ENCODE measurements at places on chromosomes 11 and 22.

GRCh38 chr11:14358729-14359439, at the start of gene RRAS2:
Gene RRAS2, minus strand, starts transcription at chr11:14359183. Its CDS starts 313 bp downstream, at chr11:14358870.
- peak; percentile 77 for DNase-seq

DNA sequence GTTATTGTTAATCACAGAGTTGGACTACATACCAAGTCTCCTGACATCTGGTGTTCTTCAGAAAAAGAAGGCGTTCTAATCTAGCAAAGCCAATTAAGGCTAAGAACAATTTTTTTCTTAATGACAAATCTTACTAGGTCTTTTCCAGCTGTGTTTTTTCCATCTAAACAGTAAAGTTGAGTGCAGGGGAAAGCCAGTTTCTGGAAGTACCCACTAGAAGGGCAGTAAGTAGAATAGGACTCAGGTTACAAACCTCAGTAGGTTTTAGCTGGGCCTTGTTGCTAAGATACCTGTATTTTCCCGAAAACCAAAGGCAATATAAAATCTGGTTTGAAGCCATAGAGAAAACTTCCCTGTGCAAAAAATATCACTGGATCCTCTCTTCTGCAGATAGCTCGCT, 351.9 kb downstream of the ETS1 start:
- no peak for DNase-seq

- DNase-seq, result no peak
Observed at GRCh38 chr11:86370922-86371594, 3.6 kb upstream of the CCDC81 start.

GRCh38 chr11:1742371-1742770, 8.0 kb downstream of the IFITM10 start:
- DNase-seq, result no peak

DNA sequence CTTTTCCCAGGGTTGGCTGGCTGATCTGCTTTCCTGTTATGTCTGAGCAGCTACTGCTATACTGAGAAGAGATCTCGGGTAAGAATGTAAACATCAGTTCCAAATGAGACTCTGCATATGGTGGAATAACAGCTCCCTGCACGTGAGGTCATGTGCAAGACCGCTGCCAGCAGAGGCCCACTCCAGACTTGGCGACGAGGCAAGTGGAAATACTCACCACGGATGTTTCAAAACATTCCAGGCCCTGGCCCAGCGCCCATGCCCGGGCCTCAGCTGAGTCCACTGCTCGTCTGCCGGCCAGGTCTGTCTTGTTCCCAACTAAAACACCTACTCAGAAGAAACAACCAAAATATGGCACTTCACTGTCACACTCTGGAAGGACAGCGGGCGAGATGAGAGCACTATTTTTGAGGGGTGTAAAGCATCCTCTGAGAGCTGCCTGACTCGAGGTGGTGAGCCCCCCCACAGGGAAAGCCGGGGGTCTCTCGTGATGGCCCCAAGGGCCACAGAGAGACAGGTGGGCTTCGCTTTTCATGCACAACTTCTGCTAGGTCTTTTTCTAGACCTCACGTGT, 13.1 kb downstream of the IFT27 start:
- DNase-seq, result no peak

GRCh38 chr11:28169816-28170215, 61.6 kb downstream of the METTL15 start:
- no peak for DNase-seq

- no peak for DNase-seq
Observed at GRCh38 chr11:71951741-71952310, 23.0 kb downstream of the RNF121 start.

- no peak for DNase-seq
Observed at GRCh38 chr11:90213322-90213721, 9.5 kb downstream of the CHORDC1 start.

DNA sequence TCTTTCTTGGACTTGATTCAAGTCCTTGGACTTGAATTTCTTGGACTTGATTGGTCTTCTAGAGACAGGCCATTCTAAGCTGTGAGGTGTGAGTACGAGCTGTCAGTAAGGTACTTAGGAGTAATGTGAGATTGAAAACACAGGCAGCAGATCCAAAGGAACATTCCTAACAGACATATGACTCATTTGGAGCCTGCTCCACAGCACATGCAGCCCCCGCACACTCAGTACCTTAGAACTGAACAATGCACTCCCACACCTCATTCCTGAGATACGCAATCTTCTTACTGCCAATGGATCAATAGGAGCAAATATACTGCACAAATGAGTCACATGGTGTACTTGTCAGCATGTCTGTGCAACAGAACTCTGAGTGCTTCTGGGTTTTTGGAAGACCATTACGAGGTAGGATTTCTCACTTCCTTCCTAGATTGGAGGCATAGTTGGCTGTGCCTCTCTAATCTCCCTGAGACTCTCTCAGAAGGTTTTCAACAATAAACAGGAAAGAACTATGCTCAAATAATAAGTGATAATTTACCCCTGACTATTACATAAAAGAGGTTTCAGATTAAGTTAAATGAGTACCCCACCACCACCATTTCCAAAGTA, 243.1 kb downstream of the KCNA4 start:
- no peak for DNase-seq

DNA sequence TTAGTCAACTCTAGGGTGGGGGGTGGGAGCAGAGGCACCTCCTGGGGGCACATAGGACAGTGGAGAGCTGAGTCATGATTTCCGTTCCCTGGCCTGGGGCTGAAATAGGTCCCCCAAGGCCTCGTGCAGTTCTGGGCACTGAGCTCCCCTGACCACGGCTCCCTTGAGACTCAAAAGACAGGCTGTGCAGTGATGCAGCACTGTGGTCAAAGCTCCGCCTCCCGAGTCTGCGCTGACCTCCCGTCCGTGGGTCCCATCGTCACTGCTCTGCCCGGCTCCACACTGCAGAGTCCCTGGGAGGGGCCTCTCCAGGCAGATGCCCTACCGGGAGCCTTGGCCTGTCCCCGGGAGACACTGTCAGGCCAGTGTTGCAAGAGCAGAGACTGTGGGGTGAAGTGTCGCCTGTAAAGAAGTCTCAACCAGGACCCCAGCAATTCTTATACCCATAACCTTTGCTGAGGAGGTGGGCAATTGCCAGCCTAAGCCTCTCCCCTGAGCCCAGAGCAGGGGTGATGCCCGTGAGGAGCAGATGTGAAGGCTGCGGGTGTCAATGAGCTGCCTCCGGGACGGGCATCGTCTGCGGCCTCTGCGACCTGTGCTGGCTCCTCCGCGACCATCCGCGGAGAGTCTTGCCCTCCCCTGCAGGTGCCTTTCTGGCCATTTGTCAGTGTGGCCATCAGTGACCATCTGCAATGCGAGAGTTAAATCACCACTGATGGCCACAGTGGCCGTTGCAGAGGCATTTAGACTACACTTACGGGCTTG, 877.3 kb downstream of the BRD1 start:
- no peak for DNase-seq

GRCh38 chr11:36127550-36127949, 161.7 kb downstream of the COMMD9 start:
- no peak for DNase-seq

DNA sequence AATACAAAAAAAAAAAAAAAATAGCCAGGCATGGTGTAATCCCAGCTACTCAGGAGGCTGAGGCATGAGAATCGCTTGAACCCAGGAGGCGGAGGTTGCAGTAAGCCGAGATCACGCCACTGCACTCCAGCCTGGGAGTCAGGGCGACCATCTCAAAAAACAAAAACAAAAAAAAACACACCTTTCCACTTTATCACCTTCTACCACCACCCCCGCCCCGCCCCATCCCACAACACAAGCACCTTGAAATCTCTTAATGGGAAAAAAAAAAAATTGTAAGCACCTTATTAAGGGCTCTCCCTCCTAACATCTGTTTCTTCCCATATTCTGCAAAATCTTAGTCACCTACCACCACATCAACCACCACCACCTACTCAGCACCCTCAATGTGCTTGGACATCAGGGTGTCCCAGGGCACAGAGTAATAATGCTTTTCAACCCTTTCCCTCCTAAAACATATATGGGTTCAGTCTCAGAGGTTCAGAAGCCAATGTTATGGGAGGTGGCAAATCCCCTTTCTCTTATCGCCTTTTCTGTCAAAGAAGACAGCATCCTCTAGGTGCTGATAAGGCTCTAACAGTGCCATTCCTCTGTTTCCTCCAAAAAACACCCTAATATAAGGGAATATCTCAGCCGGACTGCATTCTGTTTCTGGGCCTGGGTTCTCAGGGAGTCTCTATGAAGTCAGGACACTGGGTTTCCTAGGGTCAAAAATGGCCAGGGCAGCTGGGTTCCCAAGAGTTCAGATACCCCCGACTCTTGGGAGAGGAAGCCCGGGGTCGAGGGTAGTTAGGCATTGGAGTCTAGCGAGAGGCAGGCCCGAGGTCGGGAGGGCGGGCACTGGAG, 718 bp downstream of the INTS5 start:
- no peak for DNase-seq

- DNase-seq, result no peak
Observed at GRCh38 chr11:10659339-10660216, 34.0 kb downstream of the IRAG1 start.

- no peak for DNase-seq
Observed at GRCh38 chr11:30062103-30062502, 45.3 kb upstream of the KCNA4 start.

GRCh38 chr11:8066911-8067455, 14.0 kb upstream of the TUB start:
- DNase-seq, result no peak

GRCh38 chr11:102981324-102981910, 25.9 kb upstream of the MMP13 start:
- DNase-seq, result no peak

DNA sequence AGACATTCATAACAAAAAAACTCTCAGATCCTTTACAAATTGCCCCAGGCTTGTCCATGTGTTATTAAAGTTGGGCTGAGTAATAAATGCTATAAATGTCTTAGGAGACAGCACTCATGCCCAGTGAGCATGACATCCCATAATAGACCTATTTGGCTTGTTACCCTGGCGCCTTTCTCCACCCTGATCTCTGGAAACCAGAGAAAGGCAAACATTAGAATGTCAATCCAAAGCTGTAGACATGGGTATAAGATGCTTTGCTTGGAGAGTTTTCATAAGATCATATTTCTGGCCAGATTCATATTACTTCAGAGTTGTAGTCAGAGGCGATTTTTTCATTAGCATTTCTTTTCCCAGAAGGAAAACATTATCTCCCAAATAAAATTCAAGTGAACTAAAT, 161.3 kb upstream of the UBASH3B start:
- DNase-seq, result no peak

- DNase-seq, result no peak
Observed at GRCh38 chr11:117649296-117650055, 147.5 kb downstream of the DSCAML1 start.

- DNase-seq, result peak; percentile 54
Observed at GRCh38 chr22:38927033-38927781, 30.2 kb upstream of the APOBEC3A start.

DNA sequence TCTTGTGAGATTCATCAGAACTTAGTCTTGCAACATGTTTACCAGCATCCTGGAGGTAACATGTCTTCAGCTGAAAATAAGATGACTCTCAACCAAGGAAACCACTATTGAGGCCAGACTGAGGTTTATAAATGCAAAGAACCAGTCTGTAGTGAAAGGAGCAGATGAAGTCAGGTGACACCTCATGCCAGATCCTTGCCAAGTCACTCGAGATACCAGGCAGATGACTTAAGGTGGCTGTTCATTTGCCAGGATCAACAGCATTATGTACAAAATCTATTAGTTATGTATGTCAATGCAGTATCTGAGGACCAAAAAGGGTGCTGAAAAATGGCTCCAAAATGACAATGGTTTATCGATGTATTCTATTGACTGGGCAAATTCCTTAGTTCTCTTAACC, 100.0 kb upstream of the SOX6 start:
- no peak for DNase-seq

GRCh38 chr11:90178751-90179150, 44.1 kb downstream of the CHORDC1 start:
- DNase-seq, result no peak

GRCh38 chr11:78063440-78064181, at the start of gene THRSP:
Gene THRSP, plus strand, starts transcription at chr11:78063861. Its CDS starts 21 bp downstream, at chr11:78063882.
- no peak for DNase-seq

DNA sequence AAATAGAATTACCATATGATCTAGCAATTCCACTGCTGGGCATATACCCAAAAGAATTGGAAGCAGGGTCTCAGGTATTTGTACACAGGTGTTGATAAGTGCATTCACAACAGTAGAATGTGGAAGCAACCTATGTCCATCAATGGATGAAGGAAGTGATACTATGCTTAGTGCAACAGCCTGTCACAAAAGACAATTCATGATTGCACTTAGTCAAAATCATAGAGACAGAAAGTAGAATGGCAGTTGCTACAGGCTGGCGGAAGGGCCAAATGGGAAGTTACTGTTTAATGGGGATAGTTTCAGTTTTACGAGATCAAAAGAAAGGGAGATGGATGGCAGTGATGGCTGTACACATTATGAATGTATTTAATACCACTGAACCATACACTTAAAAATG, 42.0 kb downstream of the SGSM3 start:
- DNase-seq, result no peak

GRCh38 chr22:22954656-22955055, 67.0 kb downstream of the IGLL5 start:
- peak; percentile 70 for DNase-seq

DNA sequence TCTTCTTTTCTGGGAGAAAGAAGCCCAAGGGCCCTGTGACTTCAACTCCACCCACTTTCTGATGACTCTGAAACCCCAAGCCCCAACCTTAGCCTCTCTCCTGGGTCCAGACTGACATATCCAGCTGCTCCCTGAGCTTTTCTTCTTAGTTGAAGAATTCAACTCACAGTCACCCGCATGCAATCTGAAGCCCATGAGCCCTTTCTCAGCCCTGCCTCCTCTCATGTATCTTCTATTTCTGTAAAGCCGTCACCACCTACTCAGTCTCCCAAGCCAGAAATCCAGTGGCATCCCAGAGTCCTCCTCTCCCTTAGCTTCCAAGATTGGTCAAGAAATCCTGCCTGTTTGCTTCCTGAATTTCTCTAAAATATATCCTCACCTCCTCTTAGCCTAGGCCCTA, 7.1 kb upstream of the TMA7B start:
- DNase-seq, result no peak

- no peak for DNase-seq
Observed at GRCh38 chr11:123521001-123521400, 90.9 kb downstream of the GRAMD1B start.

DNA sequence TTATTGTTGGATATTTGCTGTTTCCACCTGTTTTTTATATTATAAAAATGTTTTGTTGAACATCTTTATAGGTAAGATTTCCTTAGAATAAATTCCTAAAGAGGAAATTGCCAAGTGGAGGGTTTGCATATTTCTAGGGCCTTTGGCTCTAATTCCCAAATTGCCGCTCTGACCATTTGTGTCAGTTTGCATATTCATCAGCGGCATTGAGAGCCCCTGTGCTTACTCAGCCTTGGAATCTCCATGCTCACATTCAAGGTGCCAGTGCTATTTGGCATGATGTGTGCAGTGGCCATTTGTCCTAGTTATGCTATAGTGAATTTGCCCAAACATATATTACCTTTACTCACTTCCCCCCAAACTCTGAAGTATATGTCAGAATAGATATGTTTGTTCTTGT, 25.5 kb downstream of the KREMEN1 start:
- no peak for DNase-seq

All from stimulated activated naive B cell treated with anti-CD40 and anti-IgM and Interleukin-4, amounts not matched to agents 10 μg/mL and 1 μg/mL and 100 μg/mL, for 72 hours (primary cell).